Stimulated activated CD8-positive, alpha-beta memory T cell treated with anti-CD3 and anti-CD28 coated beads, Interleukin-12 subunit alpha, Interleukin-12 subunit beta, amount 100 ng/mL, for 1 hour (primary cell): ENCODE measurements at places on chromosomes 3 and 15.

- no peak for DNase-seq
Observed at GRCh38 chr3:52327486-52328290, 11.6 kb downstream of the DNAH1 start.

- no peak for DNase-seq
Observed at GRCh38 chr3:126980266-126980811, 2.6 kb upstream of the PLXNA1 start.

DNA sequence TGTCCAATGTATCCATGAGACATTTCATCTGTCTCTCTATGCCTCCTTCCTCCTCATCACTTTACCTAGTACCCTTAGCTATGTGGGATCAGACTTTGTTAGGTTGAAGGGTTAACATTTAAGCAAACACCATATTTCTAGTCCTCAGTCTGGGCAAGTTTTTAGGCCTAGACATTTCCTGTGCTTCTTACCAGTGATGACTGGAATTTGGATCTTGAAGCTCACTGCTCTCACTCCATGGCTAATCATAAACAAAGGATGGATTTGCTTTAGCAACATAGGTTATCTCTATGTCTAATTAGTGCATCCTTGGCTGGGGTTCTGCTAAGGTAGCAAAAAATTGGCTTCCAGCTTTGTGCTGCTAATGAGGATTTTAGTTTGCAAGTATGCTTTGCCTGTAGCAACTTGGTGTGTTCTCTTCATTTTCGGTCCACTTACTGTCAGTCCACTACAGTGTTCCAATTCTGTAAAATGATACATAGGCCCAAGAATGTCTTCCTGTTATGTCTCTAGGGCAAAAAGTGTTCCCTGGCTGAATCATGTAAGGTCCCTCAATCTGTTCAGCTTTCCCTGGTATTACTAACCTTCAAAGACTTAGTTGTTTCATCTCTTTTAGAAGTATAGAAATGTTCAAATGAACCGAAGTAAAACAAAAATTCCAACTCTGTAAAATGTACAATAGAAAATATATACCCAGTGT, 615.4 kb downstream of the CADM2 start:
- no peak for DNase-seq

DNA sequence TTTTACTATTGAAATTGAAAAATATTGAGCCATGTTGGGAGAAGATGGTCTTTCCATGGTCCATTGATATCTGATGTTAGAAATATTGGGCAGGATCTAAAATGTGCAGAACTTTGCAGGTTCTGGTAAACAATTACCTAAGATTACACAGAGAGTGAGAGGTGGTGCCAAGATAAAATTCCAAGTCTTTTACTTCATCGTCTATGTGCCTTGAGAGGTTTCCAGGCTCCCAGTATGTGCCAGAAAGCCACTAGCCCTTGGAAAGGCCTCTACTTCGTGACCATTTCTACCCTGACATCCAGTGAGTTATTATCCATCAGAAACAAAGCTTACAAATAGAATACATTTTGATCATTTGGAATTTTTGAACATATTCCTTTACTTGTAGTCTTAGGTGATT, 27.6 kb downstream of the CD200 start:
- DNase-seq = no peak

GRCh38 chr3:177944228-177944661, 592.0 kb upstream of the KCNMB2 start:
- DNase-seq = no peak

DNA sequence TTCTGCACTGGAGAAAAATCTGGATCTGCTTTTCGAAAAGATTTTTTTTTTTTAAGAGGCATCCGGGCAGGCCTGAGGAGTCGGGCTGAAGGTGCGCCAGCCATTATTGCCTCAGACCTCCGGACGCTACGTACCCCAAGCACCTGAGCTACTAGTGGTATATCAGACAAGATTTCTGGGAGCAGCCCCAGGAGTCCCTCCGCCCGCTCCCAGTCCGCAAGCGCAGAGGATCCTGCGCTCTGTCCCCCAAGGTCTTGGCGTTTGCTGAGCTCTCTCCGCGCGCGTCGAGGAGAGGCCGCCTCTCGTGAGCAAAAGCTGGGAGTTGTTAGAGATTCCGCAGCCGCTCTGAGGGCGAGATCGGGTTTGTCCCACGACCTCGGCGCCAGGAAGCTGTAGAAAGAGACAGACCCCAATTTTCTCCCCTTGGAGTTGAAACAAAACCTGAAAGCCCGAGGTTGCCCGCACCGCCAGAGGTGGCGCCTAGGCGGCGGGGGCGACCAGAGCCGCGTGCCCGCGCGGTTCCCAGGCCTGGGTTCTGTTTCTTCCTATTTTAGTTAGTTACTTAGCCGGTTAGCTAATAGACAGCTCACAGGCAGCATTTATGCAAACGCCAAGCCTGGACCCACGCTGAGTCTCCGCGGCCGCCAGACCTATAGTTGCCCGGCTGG, 72.5 kb upstream of the POLG start:
- no peak for DNase-seq

DNA sequence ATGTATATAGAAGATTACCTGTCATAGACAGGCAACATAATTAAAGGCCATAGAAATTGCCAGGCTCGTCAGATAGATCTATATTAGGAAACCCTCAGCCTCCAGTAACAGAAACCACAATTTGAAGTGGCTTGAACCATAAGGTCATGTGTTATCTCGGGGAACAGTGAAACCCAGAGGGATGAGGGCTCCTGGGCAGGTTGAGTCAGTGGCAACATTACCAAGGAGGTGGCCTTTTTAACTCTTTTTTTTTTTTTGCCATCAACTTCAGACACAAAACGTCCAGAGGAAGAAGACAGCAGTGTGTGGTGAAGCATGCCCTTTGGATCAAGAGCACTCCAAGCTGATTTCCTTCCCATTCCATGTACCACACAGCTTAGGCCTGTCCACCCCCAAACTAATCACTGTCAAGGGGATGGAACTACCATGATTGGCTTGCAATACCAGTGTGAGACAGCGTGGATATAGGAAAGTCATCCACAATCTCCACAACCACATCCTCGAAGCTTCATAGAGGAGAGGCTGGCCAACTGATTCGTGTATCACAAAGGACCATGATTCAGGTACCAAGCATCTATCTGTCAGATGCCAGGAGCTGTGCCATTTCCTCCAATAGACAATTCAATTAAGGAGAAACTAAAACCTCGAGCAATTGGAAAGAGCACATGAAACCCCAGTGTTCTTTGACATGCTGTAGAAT, 999 bp upstream of the KIF7 start:
- no peak for DNase-seq

DNA sequence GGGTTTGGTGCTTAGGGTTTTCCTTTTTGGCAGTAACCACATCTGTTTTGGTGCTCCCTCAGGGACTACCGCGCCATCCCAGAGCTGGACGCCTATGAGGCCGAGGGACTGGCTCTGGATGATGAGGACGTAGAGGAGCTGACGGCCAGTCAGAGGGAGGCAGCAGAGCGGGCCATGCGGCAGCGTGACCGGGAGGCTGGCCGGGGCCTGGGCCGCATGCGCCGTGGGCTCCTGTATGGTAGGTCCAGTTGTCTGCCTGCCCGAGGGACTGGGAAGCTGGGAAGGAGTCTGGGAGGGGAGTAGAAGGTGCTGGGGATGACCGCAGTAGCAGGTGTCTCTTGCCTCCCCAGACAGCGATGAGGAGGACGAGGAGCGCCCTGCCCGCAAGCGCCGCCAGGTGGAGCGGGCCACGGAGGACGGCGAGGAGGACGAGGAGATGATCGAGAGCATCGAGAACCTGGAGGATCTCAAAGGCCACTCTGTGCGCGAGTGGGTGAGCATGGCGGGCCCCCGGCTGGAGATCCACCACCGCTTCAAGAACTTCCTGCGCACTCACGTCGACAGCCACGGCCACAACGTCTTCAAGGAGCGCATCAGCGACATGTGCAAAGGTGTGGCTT, 6.4 kb downstream of the MCM2 start:
- DNase-seq = no peak

DNA sequence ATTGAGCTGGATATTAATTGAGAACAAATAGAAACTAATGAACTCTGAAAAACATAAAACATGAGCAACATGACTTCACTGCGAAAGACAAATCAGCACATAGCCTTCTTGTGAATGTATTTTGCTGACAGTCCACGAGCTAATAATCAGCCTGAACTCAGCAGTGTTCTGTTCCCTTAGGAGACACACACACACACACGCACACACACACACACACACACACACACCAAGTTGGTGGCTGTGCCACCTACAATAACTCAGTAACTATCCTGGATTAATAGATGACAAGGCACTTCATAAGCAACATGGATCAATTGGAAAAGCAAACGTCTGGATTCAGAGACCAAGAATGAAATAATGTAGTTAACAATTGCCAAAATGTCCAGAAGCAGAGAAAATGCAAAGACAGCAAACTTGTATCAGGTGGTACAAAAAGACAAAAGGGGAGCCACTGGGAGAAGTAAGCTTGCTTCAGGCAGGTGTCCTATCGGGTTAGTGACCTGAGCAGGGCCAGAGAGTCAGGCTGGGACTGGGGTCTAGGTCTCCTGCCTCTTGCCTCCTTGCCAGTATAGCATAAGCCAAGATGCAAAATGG, 20.5 kb upstream of the UBE2Q2 start:
- no peak for DNase-seq

DNA sequence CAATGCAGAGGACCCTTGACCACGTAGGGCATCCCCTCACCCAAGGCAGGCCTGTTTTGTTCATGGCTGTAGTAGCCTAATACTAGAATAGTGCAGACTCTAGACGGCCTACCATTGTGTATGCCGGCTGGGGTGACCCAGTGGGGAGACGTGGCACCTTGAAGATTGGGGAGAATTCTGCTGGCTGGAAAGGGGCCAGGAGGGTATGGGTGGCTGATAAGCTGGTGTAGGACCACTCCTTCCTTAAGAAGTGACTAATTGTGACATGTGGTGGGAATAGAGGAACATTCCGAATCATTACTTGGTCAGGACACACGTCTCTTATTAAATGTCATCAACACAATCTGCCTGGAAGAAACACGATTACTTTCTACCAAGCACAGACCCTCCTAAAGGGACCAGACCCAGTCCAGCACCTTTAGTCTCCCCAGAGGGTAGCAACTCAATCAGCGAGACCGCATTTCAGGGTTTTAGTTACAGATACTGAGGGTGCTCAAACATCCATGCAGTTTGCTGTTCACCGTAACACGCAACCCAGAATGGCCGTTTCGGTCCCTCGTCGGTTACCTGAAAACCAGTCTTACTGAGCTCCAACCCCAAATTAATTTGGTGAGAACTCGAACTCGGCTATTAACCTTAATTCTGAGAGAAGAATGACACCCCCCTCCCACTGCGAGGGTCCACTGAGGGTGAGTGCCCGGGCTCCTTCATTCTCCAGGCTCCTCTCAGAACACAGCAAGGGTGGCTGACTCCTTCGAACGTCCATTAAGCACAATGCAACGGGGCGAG, 1.6 kb upstream of the KLF13 start:
- no peak for DNase-seq

DNA sequence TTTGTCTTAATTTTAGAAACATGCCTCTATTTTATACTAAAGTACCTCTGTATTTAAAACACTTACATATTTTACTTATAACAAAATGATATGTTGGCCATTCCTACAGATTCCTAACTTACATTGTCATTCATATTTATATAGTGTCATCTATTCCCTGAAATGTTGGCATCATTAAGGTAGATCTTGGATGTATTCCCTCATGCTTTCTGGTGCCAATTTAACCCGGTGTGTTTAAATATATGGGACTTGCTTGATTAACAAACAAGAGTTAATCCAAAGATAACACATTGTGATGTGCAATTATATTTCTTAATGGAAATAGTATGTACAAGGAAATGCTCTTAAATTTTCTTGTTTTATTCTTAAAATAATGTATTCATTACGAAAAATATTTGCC, 352.3 kb downstream of the NAALADL2 start:
- no peak for DNase-seq

GRCh38 chr3:124669470-124669869, 60.8 kb upstream of the UMPS start:
- no peak for DNase-seq
